Stimulated activated CD4-positive, alpha-beta T cell treated with anti-CD3 and anti-CD28 coated beads, Interleukin-2, amount 100 ng/mL, for 4 hours (primary cell): ENCODE measurements at places on chromosomes 13 and 19.

DNA sequence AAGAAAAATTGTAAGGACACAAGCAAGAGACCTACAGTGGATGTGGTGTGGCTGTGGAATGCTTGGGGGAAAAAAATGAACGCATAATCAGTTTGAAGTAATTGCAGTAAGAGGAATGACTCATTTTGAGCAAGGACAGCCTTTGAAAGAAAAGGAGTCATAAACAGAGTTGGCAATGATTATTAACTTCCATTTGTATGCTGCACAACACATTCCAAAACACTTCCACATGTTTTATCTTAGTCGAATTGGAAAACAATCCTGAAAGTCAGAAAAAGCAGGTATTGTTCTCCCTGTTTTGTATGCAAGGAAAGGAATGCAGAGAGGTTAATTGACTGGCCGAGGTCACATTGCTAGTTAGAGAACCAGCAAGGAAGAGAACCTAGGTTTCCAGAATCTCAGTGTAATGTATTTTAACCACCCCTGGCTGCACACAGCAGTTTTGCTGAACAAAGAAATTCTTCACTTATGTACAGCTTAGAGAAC is 630.0 kb upstream of the MIR17HG start:
- no peak for DNase-seq

GRCh38 chr13:25873242-25873612 is 178.6 kb downstream of the SHISA2 start:
- no peak for DNase-seq

DNA sequence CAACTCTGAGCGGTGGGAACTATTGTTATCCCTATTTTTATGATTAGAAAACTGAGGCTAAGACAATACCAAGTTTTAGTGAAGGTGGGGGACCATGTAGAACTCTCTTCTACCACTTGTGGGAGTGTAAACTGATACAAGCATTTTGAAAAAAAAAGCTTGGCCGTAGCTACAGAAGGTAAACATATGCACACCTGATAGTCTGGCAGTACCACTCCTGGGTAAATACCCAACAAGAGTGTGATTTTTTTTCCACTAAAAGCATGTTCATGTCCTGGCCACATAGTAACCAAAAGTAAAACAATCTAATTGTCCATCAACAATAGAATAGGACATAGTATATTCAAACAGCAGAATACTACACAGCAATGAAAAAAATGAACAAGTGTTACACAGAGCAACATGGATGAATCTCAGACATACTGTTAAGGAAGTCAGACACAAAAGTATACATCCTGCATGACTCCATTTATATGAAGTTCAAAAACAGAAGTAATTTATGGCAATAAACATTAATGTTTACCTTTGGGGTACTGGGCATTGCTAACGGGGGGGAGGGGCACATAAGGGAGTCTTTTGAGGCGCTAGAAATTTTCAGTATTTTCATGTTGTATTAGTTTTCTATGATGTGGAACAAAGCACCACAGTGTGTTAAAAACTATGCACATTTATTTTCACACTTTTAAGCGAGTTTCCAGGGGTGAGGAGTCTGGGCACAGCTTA is 6.4 kb upstream of the SPATA13 start:
- DNase-seq = no peak

- DNase-seq = no peak
These were observed 112.5 kb downstream of the COG6 start for GRCh38 chr13:39767791-39768517.

- DNase-seq = no peak
These were observed 66.0 kb upstream of the TNFRSF19 start for GRCh38 chr13:23504180-23504579.

- no peak for DNase-seq
These were observed 538.9 kb downstream of the RFC3 start for GRCh38 chr13:34356686-34357434.

DNA sequence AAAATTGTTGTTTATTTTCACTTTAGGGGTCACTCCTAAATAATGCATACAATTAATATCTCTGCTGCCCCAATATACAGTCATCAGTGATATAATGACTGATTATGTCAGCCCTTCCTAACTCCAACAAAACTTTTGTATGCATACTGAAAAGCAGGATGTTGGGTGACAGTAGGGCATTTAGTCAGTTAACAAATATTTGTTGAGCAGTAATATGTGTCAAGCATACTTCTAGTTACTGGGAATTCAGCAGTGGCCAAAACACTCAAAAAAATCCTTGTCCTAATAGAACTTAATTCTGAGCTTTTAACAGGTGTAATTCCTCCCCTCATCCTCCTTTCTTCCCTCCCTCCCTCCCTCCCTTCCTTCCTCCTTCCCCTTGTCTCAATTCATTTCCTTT is 560.7 kb upstream of the KLHL1 start:
- no peak for DNase-seq

- no peak for DNase-seq
These were observed 185.3 kb downstream of the KCNRG start for GRCh38 chr13:50200569-50200968.

DNA sequence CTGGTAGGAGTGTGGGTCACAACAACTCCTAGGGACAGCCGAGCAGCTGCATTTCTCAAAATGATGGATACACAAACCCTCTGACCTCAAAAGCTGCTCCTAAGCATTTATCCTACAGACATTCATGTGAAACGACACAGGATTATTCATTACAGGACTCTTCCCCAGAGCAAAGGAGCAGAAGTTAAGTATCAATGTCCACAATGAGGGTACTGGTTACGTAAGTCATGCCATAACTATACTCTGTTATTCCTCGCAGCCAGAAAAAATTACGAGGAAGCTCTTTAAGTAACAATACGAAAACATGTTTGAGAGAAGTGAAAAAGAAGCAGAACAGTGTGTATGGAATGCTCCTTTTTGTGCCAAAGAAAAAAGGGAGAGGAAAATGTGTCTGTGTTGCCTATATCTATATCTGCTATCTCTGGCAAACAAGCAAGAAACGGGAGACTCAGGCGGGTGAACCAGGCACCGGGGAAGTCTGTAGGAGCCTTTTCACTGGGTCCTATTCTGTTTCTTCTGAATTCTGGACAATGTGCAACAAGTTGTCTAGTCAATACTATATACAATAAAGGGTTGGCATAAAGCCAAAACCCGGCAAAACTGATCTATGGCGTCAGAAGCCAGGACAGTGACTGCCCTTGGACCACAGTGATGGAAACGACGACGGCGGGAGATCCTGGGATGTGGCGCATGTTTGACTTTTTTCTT is 1.3 kb downstream of the ISOC2 start:
- DNase-seq = no peak

- no peak for DNase-seq
These were observed 20.2 kb downstream of the TMEM150B start for GRCh38 chr19:55304980-55305379.

- no peak for DNase-seq
These were observed 171.7 kb upstream of the MAB21L1 start for GRCh38 chr13:35648201-35648600.

GRCh38 chr19:3065675-3066357 is 3.5 kb upstream of the TLE5 start:
- no peak for DNase-seq

DNA sequence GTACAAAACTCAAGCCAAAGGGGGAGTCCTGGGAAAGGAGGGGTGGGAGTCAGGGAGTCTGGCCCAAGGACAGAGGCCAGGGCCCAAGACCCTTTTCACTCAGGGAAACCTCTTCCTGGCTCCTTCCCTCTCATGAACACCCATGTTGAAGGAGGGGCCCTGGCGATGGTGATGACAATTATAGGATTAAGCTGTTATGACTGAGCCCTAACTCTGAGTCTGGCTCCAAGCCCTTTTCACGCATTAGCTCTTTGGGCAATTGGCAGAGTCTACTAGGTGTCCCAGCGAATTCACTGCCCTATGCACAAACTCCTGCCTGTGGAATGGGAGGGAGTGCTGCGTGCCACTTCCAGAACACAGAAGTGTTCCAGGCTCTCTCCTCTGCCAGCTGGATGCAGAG is 20.7 kb downstream of the ZNF575 start:
- DNase-seq = no peak

DNA sequence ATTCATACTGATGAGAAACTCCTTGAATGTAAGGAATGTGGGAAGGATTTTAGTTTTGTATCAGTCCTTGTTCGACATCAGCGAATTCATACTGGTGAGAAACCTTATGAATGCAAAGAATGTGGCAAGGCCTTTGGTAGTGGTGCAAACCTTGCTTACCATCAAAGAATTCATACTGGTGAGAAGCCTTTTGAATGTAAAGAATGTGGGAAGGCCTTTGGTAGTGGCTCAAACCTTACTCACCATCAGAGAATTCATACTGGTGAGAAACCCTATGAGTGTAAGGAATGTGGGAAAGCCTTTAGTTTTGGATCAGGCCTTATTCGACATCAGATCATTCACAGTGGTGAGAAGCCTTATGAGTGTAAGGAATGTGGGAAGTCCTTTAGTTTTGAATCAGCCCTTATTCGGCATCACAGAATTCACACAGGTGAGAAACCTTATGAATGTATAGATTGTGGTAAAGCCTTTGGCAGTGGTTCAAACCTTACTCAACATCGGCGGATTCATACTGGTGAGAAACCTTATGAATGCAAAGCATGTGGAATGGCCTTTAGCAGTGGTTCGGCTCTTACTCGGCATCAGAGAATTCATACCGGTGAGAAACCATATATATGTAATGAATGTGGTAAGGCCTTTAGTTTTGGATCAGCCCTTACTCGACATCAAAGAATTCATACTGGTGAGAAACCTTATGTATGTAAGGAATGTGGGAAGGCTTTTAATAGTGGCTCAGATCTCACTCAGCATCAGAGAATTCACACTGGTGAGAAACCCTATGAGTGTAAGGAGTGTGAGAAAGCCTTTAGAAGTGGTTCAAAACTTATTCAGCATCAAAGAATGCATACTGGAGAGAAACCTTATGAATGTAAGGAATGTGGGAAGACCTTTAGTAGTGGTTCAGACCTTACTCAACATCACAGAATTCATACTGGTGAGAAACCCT is 26.6 kb downstream of the ZNF345 start:
- DNase-seq = no peak

DNA sequence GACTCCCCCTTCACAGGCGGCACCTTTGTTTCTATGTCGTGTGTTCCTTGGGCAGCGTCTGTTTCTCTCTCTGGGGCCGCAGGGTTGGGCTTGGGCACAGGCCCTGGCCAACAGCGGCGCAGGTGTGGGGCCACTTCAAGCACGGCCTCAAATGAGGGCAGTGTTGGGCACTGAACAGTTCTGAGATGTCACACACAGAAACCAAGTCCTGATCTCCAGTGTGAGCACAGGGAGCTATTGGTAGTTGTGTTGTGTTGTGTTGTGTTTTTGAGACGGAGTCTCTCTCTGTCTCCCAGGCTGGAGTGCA is 42.7 kb downstream of the GATAD2A start:
- no peak for DNase-seq

GRCh38 chr13:41136396-41137031 is 3.9 kb upstream of the KBTBD6 start:
- no peak for DNase-seq

- no peak for DNase-seq
These were observed 37.2 kb upstream of the MATK start for GRCh38 chr19:3823350-3823713.

DNA sequence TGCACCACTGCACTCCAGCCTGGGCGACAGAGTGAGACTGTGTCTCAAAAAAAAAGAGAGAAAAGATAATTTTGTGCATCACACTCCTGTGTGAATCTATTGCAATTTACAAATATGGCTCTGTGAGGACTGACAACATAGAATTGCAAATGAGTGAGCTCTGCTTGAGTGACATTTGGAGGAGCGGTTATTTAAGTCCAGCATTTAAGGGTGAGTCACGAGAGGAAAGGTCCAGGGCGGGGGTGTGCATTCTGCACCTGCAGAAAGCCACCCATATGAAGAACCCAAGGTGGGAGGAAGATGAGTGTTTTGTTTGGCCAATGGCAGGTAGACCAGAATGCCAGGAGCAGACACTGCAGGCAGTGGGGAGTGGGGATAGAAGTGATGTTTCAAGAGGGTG is 58.5 kb downstream of the DGKH start:
- DNase-seq = no peak

DNA sequence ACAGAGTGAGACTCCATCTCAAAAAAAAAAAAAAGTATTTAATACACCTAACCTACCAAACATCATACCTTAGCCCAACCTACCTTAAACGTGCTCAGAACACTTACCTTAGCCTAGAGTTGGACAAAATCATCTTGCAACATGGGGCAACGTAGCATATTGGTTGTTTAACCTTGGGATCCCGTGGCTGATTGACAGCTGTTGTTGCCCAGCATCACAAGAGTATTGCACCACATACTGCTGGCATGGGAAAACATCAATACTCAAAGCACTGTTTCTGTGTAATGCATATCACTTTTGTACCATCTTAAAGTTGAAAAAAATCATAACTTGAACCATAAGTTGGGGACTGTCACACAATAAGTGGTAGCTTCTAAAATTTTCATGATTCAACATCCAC is 73.8 kb upstream of the MIR17HG start:
- DNase-seq = no peak

DNA sequence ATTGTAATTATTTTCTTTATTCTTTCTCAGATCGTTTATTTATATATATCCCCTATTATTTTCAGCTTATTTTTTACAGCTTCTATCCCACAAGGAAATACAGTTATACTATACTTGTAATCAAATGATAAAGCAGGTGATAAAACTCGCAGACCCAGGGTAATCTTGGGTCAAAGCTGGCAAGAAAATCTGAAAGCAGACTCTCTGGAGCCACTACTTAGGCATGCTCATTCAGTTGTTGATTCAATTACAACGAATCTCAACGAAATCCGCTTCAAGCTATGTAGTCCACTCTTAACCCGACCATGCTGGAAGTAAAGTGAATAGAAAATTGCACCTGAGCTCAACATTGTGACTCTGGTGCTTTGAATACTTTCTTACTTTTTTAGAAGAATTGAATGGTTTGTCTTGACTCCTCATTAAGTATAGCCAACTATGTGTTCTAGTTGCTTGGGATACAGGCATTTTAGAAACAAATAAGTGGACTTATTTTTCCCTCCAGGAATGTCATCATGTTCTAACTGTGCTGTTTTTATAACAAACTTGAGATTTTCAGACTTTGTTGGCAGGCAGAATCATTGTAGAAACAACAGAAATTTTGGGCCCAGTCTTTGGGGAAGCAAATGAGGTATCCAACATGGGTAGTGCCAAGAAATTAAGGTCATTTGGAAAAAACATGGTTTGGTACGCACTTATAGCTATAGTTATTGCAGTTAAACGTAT is 21.4 kb downstream of the ESD start:
- no peak for DNase-seq

- peak; percentile 22 for DNase-seq
These were observed at the start of gene IZUMO1 for GRCh38 chr19:48746738-48747575. TSS of gene IZUMO1 (minus strand) at chr19:48746909. CDS start at chr19:48745859, 1,050 bp downstream.

DNA sequence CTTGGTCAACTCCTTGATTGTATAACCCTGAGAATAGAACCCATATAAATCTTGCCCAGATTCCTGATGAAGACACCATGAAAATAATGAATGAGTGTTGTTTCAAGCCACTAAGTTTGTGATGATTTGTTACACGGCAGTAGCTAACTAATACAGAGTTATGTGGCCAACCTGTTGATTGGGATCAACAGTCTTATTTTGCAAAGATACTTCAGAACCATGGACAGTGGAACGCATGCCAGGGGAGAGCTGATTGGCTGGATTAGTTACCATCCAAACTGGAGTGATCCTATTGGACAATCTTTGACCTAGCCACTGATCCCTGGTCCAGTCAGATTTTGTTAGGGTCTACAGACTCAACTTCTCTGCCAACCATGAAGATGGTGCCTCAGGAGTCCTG is 26.6 kb downstream of the CD70 start:
- no peak for DNase-seq

- DNase-seq = peak; percentile 68
These were observed 2.0 kb downstream of the OLFM2 start for GRCh38 chr19:9934132-9934950.

GRCh38 chr19:47093254-47093653 is 20.3 kb downstream of the ZC3H4 start:
- no peak for DNase-seq

- no peak for DNase-seq
These were observed 316.2 kb downstream of the MTUS2 start for GRCh38 chr13:29136341-29136740.
